Liver (tissue), 10 donors: ENCODE measurements at places on chromosomes 7 and 10.

GRCh38 chr7:74657692-74658177 lies at the start of gene GTF2I:
TSS of gene GTF2I (plus strand) at chr7:74657718. CDS start at chr7:74689129, 31,411 bp downstream.
- peak within 1 kb of the TSS; percentile 78 for H3K4me3 ChIP-seq
- DNase-seq, result no peak
- peaks cover 66% of the 10 kb centered on the region for H3K4me1 ChIP-seq
- peak within 1 kb of the TSS; percentile 99 for H3K27ac ChIP-seq
- H3K27me3 ChIP-seq, result no peaks in the 10 kb centered on the region

GRCh38 chr10:91816981-91817380 lies 18.8 kb downstream of the TNKS2 start:
- no peak overlapping the region for H3K27ac ChIP-seq
- H3K27me3 ChIP-seq, result no peaks in the 10 kb centered on the region
- DNase-seq, result no peak
- H3K36me3 ChIP-seq, result peaks cover 48% of the 10 kb centered on the region

- peak; percentile 70 for DNase-seq
- no peaks in the 10 kb centered on the region for H3K36me3 ChIP-seq
- peak overlapping the region; percentile 82 for H3K27ac ChIP-seq
- no peak overlapping the region for H3K4me3 ChIP-seq
- H3K4me1 ChIP-seq, result peaks cover 16% of the 10 kb centered on the region
These were observed 8.1 kb downstream of the IL2RA start for GRCh38 chr10:6053816-6054631.

DNA sequence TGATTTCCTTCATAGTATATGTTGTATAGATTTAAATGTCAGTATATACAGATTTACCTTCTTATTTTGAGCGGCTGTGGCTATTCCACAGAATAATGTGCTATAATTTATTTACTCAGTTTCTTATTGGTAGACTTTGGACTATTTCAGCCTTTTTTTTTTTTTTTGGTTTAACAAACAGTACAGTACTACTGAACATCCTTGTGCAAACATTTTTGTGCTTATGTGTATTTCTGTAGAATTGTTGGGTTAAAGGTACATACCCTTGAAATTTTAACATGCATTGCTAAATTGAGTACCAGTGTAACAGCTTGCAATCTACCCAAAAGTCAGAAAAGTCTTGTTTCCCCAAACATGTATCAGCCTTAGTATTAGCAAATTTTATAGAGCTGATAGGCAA lies 68.8 kb downstream of the HHEX start:
- no peaks in the 10 kb centered on the region for H3K36me3 ChIP-seq
- no peaks in the 10 kb centered on the region for H3K4me1 ChIP-seq
- H3K4me3 ChIP-seq, result no peak overlapping the region
- no peak for DNase-seq
- H3K27me3 ChIP-seq, result no peaks in the 10 kb centered on the region

GRCh38 chr10:77005871-77006270 lies 631.7 kb downstream of the KCNMA1 start:
- H3K27me3 ChIP-seq, result no peaks in the 10 kb centered on the region
- H3K27ac ChIP-seq, result no peak overlapping the region

- peak overlapping the region; percentile 5 for H3K4me3 ChIP-seq
- H3K27ac ChIP-seq, result peak overlapping the region; percentile 91
- no peaks in the 10 kb centered on the region for H3K27me3 ChIP-seq
- peaks cover 57% of the 10 kb centered on the region for H3K4me1 ChIP-seq
- DNase-seq, result no peak
- peaks cover 2% of the 10 kb centered on the region for H3K36me3 ChIP-seq
These were observed 927 bp upstream of the DEPP1 start for GRCh38 chr10:44979281-44980191.

DNA sequence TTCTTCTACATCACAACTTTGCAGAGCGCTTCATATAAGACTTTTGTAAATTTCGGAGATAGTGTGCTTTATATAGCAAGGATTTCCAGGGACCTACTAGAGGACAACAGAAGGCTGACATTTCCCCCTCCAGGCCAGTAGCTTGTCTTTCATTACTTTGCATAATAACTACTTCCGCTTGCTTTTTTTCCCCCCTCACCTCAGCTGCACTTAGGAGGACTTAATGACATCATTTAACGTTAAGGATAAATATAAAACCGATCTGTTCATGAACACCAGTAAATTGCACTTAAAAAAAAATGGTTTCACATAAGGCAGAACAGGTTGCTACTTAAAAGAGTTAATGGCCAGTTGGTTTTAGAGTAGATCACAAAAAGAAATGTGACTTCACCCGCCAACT lies 172.3 kb downstream of the AUTS2 start:
- H3K27ac ChIP-seq, result no peak overlapping the region
- H3K27me3 ChIP-seq, result no peaks in the 10 kb centered on the region
- H3K4me3 ChIP-seq, result no peak overlapping the region
- no peaks in the 10 kb centered on the region for H3K36me3 ChIP-seq
- no peak for DNase-seq

DNA sequence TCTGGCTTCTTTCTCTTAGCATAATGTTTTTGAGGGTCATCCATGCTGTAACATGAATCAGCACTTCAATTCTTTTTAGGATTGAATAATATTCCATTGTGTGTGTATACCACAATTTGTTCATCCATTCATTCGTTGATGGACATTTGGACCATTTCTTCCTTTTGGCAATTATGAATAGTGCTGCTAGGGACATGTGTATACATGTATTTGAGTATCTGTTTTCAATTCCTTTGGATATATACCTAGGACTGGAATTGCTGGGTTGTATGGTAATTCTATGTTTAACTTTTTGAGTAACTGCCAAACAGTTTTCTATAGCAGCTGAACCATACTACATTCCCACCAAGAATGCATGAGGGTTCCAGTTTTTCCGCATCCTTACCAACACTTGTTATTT lies 39.2 kb downstream of the GBF1 start:
- H3K4me3 ChIP-seq, result no peak overlapping the region
- H3K27me3 ChIP-seq, result no peaks in the 10 kb centered on the region
- no peak for DNase-seq
- H3K36me3 ChIP-seq, result peaks cover 1% of the 10 kb centered on the region
- no peak overlapping the region for H3K27ac ChIP-seq

- no peaks in the 10 kb centered on the region for H3K36me3 ChIP-seq
- H3K27ac ChIP-seq, result peak overlapping the region; percentile 68
- H3K4me3 ChIP-seq, result no peak overlapping the region
- H3K27me3 ChIP-seq, result no peaks in the 10 kb centered on the region
- DNase-seq, result no peak
- peaks cover 35% of the 10 kb centered on the region for H3K4me1 ChIP-seq
These were observed 3.6 kb downstream of the DUSP5 start for GRCh38 chr10:110501142-110501937.

DNA sequence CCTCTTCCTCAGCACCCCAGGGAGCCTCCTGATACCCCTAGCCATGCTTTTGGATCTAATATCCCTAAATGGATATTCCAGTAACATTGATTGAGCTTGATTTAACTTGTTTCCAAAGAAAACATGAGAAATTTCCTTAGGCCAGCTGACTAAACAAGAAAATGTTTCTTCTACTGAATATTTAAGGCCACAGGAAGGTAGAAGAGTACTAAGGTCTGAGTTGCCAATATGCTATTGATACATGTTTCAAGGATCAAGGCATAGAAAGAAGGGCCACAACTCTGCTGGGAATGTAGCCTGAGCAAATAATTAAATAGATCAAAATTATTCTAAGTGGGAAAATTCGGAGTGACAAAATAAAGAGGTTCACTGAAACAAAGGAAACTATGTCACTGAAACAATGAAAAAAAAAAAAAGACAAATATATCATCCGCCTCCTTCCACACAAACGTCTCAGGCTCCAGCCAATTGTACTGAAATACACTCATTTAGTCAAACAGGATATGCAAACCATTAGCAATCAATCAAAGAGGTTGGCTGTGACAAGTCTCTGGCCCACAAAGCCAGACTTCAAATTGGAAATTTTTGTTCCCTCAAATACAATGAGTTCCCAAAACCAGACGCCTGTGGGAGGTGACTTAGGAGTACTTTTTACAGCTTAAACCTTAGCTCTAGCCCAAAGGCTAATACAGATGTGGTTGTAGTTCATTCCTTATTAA lies 396.2 kb downstream of the HTR7 start:
- H3K36me3 ChIP-seq, result no peaks in the 10 kb centered on the region
- no peaks in the 10 kb centered on the region for H3K27me3 ChIP-seq
- no peak for DNase-seq
- no peak overlapping the region for H3K27ac ChIP-seq

DNA sequence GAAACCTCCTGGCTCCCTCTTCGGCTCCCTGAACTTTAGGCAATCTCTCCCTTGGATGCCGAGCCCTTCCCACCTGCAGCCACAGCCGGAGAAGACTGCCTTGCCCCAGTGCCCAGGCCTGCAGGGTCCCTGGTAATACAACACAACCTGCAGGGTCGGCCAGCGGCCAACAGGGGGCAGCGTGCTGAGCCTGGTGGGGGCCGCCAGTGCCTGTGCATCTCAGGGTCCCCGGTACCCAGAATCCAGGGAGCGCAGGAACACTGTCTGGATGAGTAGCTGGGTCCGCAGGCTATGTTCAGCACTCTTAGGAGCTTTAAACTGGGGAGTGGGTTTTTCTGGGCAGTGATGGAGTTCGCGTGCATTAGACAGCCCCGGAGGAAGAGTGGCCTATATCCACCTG lies 17.5 kb upstream of the C10orf71 start:
- peaks cover 5% of the 10 kb centered on the region for H3K27me3 ChIP-seq
- H3K36me3 ChIP-seq, result no peaks in the 10 kb centered on the region
- H3K27ac ChIP-seq, result no peak overlapping the region
- H3K4me1 ChIP-seq, result no peaks in the 10 kb centered on the region

GRCh38 chr10:61841338-61841875 lies 60.1 kb upstream of the ARID5B start:
- no peaks in the 10 kb centered on the region for H3K27me3 ChIP-seq
- no peak overlapping the region for H3K27ac ChIP-seq
- no peak for DNase-seq

- H3K4me3 ChIP-seq, result no peak overlapping the region
- no peaks in the 10 kb centered on the region for H3K27me3 ChIP-seq
- DNase-seq, result no peak
- no peaks in the 10 kb centered on the region for H3K36me3 ChIP-seq
These were observed 21.0 kb downstream of the ANKRD30A start for GRCh38 chr10:37146443-37146842.

GRCh38 chr10:78563314-78563713 lies 505.5 kb upstream of the ZMIZ1 start:
- DNase-seq, result no peak
- no peak overlapping the region for H3K4me3 ChIP-seq
- no peak overlapping the region for H3K27ac ChIP-seq
- no peaks in the 10 kb centered on the region for H3K36me3 ChIP-seq
- H3K4me1 ChIP-seq, result no peaks in the 10 kb centered on the region

GRCh38 chr10:33142295-33142694 lies 184.3 kb upstream of the ITGB1 start:
- H3K36me3 ChIP-seq, result no peaks in the 10 kb centered on the region
- no peak for DNase-seq
- no peaks in the 10 kb centered on the region for H3K27me3 ChIP-seq
- no peak overlapping the region for H3K4me3 ChIP-seq
- no peak overlapping the region for H3K27ac ChIP-seq
- H3K4me1 ChIP-seq, result no peaks in the 10 kb centered on the region

GRCh38 chr7:46784732-46785131 lies 797.2 kb downstream of the TNS3 start:
- no peak overlapping the region for H3K27ac ChIP-seq
- H3K27me3 ChIP-seq, result no peaks in the 10 kb centered on the region
- H3K4me3 ChIP-seq, result no peak overlapping the region
- no peaks in the 10 kb centered on the region for H3K4me1 ChIP-seq

DNA sequence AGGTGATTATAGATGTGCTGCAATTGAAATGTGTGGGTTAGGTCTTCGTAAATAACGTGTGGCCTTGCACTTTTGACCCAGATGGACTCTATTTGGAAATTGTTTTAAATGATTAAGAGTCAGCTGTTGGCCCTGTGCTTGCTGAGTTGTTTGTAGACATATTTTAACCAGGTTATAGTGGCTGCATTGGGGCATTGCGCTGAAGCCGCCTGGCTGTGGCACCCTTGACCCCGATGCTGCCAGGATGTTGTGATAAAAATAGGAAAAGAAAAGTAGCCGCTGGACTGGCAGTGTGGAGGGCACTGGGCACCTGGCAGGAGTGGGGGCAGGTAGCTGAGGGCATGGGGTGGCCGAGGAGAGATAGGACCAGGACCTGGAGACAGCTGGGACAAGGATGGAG lies 13.4 kb downstream of the LRRC27 start:
- H3K36me3 ChIP-seq, result peaks cover 4% of the 10 kb centered on the region
- DNase-seq, result no peak
- H3K4me3 ChIP-seq, result no peak overlapping the region

DNA sequence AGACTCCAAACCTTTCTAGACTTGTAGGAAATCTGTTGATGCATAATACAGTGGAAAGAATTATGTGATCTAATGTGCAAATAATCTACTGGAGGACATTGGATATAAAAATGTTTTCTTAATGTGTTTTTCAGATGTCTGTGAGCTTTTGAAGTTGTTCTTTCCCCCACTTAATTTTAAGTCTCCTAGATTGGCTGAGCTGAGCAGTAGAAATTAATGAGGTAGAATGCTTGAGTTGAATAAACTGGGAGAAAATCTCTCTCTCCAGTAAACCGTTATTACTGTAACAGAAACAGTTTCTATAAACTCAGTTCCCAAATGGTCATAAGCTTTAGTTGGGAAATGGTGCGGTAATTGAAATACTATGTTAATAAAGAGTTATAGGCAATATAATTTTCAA lies 15.7 kb downstream of the CSGALNACT2 start:
- H3K4me1 ChIP-seq, result no peaks in the 10 kb centered on the region
- no peaks in the 10 kb centered on the region for H3K27me3 ChIP-seq
- DNase-seq, result no peak
- H3K4me3 ChIP-seq, result no peak overlapping the region
- no peak overlapping the region for H3K27ac ChIP-seq
- no peaks in the 10 kb centered on the region for H3K36me3 ChIP-seq

GRCh38 chr10:1552881-1553670 lies 184.2 kb downstream of the ADARB2 start:
- no peaks in the 10 kb centered on the region for H3K27me3 ChIP-seq
- no peak overlapping the region for H3K4me3 ChIP-seq
- no peaks in the 10 kb centered on the region for H3K36me3 ChIP-seq
- H3K27ac ChIP-seq, result no peak overlapping the region
- DNase-seq, result no peak

- H3K27ac ChIP-seq, result no peak overlapping the region
- no peak overlapping the region for H3K4me3 ChIP-seq
- H3K27me3 ChIP-seq, result no peaks in the 10 kb centered on the region
- DNase-seq, result no peak
- no peaks in the 10 kb centered on the region for H3K36me3 ChIP-seq
These were observed 56.3 kb upstream of the TMEM72 start for GRCh38 chr10:44854693-44855350.
